Activated naive CD8-positive, alpha-beta T cell treated with anti-CD3 and anti-CD28 coated beads, Interleukin-2, amount 10 ng/mL, durations not matched to agents 7 days and 5 days (primary cell): ENCODE measurements at places on chromosomes 16 and 17.

GRCh38 chr16:4633910-4634635 is 9.4 kb downstream of the MGRN1 start:
- no peak for DNase-seq

DNA sequence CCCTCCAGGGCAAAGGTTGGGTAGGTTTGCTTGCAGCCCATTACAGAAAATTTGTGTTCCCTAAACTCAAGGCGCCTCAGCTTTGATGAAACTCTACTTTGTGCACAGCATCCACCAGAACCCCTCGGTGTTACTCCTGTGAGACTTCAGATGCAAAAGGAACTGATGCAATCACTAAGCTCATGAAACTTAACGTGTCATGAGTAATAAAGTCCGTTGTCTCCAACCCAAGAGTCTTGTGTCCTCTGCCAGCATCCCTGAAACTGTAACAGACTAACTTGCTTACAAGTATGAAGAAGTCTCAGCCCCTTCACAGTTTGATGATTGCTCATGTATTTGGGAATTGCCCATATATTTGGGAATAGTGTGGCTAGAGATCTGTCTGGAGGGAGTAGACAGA is 74.8 kb upstream of the MARCHF10 start:
- DNase-seq, result no peak

- no peak for DNase-seq
These were observed 1.7 kb downstream of the FBXL19 start for GRCh38 chr16:30924913-30925631.

GRCh38 chr16:22664132-22664531 is 149.8 kb upstream of the HS3ST2 start:
- DNase-seq, result no peak

GRCh38 chr16:86319585-86320236 is 190.6 kb upstream of the FOXF1 start:
- no peak for DNase-seq

DNA sequence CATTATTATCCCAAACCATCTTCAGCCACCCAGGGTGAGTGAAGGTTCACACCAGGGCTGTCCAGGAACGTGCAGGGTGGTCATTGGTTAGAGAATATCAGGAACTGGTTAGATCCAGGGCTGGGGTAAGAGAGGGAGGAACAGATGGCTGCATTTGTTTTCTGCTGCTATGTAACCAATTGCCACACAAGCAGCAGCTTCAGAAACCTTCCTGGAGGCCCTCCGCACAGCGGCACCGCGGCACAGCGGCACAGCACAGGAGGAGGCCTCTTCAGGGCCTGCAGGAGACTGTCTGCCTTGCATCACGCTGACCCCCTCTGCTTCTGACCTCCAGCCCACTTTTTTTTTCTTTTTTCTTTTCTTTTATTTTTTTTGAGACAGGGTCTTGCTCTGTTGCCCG is 86.1 kb downstream of the KCNJ12 start:
- no peak for DNase-seq

GRCh38 chr16:67608364-67608763 is 36.6 kb upstream of the CARMIL2 start:
- no peak for DNase-seq

DNA sequence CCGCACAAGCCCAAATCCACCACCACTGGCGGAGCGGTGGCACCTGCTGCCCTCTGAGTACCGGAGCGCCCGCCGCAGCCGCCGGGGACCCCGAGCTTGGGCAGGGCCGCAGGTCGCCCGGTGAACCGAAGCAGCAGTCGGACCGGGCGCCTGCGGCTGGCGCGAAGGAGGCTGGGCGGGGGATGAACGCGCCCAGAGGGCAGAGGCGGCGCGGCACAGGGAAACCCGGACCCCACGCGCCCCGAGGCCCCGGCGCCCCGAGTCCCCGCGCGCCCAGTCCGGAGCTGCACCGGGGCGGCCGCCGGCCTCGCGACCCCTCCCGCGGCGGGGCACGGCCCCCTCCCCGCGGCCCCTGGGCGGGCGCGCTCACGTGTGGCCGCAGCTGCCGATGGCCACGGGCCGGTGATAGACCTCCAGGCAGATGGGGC is 393 bp downstream of the RNF166 start:
- DNase-seq, result no peak
